ENCODE measurements at places on chromosomes 12 and 14. TPM values are rescaled to one million over a fixed set of nuclear protein-coding genes. Genes with fewer than 3 reads are reported as not detected.

DNA sequence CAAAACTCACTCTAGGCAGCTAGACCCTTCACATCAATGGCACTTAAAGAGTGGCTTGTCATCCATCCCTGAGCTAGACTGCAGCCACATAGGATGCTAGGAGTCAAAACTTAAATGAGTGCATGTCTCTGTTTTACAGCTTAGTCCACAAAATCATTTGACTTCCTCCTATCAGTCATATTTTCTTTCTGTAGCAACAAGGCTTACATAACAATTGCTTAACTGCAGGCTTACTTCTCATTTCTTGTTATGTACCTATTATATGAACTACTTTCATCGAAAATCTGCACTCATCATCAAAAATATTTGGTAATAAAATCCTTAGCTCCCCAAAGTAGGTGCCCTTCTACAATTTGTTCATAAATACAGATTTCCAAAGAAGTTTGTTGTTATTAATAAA is 30.1 kb downstream of the CLEC1A start:
- no peak for DNase-seq

DNA sequence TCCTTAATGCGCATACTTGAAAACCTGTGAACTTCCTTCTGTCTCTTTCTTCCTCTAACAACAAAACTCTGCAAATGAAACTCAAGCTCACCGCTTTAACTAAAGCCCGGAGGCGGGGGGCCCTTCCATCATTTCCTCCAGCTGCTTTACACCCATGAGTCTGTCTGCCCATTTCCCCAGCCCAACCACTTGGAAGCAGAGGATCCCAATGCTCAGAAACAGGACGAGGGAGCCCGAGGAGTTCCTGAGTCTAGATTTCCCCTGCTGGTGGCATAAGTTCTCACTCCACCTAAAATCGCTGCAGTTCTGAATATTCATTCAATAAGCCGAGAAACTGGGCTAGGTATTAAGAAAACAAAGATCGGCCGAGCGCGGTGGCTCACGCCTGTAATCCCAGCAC is 30.8 kb downstream of the GPR19 start:
- DNase-seq: no peak

The LMO3 gene
- total RNA-seq: not detected

- no peak for DNase-seq
These were observed 211.3 kb downstream of the ESR2 start for GRCh38 chr14:64082837-64083236.

GRCh38 chr12:713281-713875 is 39.0 kb upstream of the WNK1 start:
- DNase-seq: no peak

The OGFOD2 gene
- 12.9 TPM for total RNA-seq

DNA sequence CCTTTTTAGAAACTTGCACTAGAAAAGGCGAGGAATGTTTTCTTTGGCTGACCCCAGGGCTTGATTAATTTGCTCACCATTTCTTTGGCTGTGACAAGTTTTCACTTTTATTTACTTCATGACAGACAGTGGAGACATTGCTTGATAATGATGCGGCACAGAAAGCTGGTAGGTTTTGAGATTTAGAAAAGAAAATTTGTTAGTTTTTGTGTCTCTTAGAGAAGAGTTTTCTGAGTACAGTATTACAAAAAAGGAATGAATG is 18.4 kb downstream of the SRGAP1 start:
- no peak for DNase-seq

DNA sequence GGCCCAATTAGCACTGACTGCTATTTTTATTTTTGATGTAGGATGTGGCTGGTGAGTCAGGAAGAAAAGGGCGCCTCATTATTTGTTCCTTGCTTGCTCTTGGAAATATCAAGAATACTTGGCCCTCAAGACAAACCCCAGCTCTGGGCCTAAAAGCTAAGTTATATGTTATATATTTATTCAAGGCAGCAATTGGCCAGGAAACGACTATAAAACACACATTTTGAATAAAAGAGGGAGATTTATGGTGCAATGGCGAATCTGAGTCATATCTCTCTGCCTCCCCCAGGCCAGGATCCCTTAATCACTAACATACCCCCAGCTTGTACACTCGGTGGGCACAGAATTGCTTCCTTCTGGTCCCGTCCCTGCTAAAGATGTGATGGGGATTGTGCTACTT is 63.3 kb downstream of the TBX5 start:
- no peak for DNase-seq

DNA sequence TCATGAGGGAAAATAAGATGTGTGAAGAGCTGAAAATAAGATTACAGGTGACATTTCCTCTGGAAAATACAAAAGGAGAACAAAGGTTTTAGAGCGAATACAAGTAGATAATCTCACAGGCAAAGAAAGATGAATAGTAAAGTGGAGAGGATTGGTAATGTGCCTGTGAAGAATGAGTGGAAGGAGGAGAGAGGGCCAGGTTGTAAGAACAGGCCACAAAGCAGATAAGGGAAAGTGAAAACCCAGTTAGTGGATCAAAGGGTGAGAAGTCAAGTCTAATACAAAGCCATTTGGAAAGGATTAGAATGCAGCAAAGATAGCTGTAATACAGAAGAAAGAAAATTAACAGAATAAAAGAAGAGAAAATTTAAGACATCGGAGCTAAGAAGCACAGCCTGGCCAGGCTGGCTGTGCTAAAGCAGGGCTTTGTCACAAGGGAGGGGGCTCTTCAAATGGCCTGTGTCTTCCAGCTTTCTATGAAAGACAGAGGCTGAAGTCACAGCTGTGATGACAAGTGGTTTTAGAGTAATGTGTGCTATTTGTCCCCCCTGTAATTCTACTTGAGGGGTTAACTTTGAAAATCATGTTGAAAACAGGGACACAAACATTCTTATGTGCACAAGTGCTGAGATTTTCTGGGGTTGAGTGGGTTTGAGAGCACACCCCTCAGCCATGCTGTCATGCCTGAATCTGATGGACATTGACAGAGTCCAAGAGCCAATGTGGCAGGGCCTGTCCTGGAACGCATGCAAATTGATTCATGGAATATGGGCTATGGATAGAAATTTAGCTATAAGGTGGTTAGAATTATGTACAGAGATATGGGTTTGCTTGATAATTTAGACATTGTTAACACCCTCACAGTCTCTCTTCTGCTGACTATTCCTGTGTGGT is 344.5 kb upstream of the NAV3 start:
- no peak for DNase-seq

The NUDT14 gene
- total RNA-seq: 30.3 TPM

DNA sequence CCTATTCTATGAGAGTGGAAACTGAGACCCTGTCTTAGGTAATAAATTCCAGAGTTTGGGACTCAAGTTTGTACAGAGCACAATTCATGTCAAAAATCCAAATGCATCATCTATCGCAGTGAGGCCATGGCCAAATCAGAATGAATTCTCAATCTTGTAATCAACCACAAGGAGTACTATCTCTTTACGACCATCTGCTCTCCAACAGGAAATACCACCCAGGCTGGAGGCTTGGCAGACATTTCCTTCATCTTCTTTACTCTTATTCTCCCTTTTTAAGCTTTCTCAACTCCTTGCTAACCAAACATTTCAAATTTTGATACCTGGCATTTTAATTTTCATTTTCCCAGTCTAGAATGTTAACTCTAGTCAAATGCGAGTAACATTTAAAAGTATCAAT is 32.7 kb upstream of the RNU6-7 start:
- no peak for DNase-seq

DNA sequence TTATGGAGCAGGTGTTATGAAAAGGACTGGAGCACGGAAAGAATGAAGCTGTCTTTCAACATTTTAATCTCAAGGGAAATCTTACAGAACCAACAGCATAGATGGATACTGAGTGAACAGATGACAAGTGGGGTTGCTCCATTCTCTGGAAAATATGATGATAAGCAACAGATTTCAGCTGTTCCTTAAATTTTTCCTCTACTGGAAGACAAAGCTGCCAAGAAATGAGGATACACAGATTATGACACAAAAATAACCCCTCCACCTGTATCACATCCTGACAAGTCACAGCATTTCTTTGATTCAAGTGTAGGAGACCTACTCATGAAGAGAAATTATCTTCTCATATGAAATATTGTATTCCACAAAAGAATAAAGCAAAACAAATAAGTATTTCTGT is 13.0 kb upstream of the TMTC2 start:
- DNase-seq: no peak

The LRRC10 gene
- not detected for total RNA-seq

The CLEC4D gene
- total RNA-seq: not detected

- DNase-seq: no peak
These were observed 136.4 kb downstream of the PTPRR start for GRCh38 chr12:70784042-70784668.

DNA sequence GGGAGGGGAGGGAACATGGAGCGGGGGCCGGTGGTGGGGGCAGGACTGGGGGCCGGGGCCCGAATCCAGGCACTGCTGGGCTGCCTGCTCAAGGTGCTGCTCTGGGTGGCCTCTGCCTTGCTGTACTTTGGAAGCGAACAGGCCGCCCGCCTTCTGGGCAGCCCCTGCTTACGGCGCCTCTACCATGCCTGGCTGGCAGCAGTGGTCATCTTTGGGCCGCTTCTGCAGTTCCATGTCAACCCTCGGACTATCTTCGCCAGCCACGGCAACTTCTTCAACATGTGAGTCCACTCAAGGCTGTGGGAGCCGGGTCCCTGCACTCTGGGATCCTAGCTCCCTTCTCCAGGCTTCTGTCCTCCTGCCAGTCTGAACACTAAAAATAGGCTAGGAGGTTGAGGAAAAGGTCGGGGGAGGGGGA is 1.1 kb downstream of the FITM1 start:
- no peak for DNase-seq

The GZMB gene
- total RNA-seq: not detected

DNA sequence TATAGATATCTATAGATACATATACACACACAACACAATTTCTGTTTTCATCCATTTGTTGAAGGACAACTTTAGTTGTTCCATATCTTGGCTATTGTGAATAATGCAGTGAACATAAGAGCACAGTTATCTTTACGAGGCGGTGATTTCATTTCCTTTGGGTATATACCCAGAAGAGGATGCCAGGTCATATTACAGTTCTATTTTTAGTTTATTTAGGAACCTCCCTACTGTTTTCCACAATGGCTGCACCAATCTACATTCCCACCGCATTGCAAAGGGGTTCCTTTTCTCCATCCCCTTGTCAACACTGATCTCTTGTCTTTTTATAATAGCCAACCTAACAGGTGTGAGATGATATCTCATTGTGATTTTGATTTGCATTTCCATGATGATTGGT is 143.4 kb upstream of the ARHGAP5 start:
- no peak for DNase-seq

DNA sequence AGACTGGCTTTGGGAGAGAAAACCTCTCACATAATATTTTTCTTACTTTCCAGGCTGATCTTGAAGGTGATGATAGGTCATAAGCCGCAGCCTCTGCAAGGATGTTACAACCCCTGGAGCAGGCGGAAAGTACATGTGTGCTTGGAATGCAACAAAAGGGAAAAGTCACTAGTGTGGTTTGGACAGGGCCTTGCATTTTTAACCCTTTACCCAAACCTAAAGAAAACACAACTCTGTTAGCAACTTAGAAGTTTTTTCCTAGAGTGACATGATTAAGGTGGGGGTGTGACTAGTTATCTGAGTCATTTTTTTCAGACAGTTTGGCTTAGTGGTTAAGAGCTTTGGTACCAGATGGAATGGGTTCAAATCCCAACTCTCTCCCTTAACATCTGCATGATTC is 97.0 kb downstream of the TMEM30B start:
- DNase-seq: peak; percentile 70

The AP5M1 gene
- total RNA-seq: 26.2 TPM

The ARMH4 gene
- total RNA-seq: 1.1 TPM

DNA sequence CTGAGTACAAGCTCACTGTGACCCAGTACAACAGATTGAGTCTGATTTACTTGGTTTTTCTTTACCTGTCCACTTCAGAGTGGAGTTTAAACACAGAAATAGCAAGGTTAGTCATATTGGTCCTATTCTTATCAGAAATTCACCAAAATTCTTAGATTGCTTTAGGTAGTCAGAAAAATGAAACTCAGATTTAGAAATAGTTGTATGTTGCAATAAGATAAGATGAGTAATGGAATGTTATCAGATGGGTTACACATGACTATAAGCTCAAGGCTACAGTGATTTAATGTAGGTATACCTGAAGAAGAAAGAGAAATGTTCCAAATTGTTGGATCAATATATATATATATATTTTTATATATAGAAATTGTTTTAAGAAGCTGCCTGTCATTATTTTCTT is 524.1 kb downstream of the LRFN5 start:
- peak; percentile 69 for DNase-seq

- no peak for DNase-seq
These were observed 45.8 kb upstream of the P2RX7 start for GRCh38 chr12:121086781-121087295.

DNA sequence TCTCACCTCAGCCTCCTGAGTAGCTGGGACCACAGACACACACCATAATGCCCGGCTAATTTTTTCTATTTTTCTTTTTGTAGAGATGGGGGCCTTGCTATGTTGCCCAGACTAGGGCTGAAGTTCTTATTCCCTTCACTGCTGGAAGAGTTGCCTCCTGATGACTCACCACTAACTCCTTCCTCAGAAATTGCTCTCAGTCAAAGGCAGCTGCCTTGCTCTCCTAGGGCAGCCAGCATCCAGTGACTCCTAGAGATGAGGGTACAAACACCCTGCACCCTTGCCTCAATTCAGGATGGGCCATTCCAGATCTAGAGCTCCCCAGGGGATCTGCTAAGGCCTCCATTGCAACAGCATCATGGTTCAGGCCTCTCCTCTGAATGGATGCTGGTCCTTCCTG is 54.0 kb upstream of the RASSF8 start:
- peak; percentile 18 for DNase-seq

DNA sequence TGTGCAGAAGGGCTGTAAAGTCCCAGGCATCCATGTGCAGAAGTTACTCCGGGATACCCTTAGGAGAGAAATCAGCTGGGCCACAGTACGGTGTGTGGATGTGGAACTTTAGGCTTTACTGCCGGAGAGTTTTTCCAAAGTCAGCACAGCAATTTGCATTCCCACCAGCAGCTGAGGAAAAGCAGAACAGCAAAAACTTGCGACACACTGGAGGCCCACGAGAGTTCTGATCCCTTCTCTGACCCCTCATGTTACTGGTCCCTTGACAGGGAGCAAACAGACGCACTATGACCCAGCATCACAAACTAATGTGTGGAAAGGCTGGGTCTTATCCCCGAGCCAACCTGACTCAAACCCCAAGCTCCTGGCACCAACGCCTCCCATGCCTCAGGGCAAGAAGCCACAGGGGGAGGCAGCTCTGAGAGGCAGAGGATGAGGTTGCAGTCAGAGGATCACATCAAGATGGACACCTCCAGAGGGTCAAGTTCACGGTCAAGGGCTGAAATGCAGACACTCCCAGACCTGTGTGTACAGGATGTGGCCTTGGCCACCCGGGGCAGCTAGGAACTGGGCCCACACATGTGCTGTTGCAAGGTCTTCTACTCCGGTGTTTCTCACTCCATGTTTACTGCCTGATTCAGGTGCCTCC is 38.6 kb downstream of the CCDC88C start:
- DNase-seq: no peak

The CABP1 gene
- total RNA-seq: not detected

The SERPINA12 gene
- not detected for total RNA-seq

The POLR3B gene
- total RNA-seq: 11.4 TPM
